ENCODE measurements at places on chromosomes 1 and 21.

DNA sequence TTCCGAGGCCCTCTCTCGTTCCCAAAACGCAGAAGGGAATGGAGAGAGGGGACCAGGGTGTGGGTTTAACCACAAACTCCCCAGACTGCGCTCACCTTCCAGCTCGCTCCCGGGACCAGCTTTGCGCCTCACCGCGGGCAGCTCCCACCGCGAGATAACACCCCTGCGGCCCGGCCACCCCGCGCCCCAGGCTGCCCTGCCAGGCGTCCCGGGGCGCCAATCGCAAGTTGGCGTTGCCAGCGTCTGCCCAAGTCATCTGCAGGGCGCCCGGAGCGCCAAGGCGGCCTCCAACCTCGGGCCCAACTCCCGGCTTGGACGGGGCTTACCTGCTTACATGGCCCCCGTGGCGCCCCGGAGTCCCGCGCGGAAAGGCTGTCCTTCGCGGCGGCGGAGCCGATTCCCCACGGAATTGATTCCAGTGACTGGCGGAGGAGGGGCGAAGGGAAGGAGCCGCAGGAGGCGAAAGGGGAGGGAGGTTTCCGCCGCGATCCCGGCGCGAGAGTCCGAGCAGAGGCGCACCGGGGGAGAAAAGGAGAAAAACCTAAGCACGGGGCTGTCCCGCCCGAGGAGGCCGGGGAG is 456 bp downstream of the PTPN14 start:
- no peak for DNase-seq

DNA sequence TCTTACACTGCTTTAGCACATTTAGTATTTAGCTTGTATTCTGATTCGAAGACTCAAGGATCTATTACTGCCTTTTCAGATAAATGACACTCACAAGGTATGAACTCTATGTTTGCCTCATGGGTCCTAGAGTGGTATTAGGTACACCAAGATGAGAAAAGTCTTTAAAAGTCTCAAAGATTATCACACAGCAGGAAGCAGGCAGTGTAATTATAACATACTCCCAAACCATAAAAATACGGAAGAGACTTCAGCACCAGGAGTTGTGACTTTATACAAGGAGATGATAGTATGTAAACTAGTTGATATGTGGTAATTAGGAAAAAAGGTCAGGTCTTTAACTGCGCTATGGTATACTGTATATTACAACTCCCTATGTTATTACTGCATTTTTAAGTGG is 11.2 kb upstream of the RCSD1 start:
- DNase-seq, result no peak

- no peak for DNase-seq
Observed at GRCh38 chr1:223425550-223425949, 32.3 kb downstream of the CCDC185 start.

DNA sequence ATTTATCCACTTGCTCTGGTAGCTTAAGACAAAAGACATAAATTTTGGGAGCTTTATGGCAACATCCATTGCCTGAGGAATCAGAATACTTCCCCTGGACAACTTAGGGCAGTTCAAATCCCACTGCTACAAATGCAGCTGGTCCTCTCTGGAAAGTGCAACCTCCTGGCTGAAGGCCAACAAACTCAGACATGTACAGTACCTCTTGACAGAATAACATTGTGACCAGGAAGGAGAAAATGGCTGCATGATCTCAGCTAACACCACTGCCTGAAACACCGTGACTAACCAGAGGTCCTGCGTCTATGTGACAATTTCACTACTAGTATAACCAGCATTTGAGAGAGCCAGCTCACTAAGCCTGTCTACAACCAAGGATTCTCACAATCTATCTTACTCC is 218.9 kb downstream of the CRB1 start:
- DNase-seq, result no peak

- DNase-seq, result no peak
Observed at GRCh38 chr1:225846331-225847310, 35.6 kb downstream of the TMEM63A start.

DNA sequence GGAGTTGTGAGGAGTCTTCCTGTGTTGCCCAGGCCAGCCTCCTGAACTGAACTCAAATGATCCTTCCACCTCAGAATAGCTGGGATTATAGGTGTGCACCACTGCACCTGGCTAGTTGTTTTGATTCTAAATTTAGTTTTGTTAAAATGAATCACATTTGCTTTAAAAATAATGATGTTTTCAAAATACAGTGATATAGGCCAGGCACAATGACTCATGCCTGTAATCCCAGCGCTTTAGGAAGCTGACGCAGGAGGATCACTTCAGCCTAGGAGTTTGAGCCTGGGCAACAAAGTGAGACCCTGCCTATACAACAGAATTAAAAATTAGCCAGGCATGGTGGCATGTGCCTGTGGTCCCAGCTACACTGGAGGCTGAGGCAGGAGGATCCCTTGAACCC is 24.3 kb downstream of the RTCA start:
- DNase-seq, result no peak

DNA sequence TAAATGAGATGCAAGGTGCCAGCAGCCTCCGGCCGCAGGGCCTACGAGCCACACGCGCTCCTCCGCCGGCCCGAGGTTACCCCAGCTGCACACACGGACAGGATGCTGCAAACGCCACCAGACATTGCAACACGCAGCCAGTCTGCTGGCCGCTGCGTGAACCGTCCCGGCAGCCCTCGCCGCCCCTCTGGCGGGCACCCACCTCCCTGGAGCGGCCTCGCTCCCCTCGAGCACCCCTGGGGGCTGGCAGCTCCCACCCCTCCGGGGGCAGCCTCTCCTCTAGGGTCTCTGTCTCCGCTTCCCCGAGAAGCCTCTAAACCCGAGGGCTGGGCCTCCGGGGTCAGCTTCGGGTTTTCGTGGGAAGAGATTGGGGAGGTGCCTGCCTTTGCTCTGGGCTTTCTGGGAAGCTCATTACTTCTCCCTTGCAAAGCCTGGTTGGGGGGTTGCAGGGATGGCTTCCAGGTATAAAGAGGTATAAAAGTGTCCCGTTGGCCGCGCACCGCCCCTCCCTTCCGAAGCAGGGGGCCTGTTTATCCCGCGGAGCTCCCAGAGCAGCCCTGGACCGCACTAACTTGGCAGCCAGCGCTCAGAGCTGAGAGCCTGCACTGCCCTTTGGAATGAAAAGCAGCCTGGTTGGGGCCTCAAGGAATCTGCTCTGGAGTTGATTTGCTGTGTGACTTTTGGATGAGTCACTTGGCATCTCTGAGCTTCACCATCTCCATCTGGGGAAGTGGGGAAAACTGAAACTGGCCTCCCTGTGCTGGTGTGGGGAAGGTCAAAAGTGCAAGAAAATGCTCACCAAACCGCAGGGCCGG is 21.8 kb downstream of the DHRS3 start:
- DNase-seq, result no peak

DNA sequence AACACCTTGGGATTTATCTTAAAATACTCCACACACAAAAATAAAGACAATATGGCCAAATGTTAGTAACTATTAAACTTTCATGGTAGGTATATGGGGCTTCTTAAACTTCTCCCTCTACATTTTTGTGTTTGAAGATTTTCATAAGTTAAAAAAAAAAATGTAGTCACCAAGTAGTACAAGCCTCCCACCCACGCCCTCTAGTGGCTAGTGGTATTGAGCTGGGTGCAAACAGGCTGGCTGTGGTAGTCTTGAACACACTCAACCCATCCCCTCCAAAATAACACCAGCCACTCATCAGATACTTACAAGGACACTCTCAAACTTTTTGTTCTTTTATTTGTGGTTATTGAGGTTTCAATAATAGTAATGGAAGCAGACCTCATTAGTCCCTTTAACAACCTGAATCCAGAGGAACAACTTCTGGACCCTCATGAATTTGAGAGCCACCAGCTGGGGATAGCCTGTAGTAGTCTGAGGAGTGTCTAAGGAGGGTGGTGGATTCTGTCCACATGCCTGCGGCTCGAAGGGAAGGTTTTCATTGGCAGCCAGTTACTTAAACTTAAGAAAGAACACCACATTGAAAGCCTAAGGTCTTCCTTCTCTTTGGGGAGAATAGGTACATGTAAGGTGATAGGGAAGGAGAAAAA is 15.6 kb downstream of the RD3 start:
- peak; percentile 86 for DNase-seq

DNA sequence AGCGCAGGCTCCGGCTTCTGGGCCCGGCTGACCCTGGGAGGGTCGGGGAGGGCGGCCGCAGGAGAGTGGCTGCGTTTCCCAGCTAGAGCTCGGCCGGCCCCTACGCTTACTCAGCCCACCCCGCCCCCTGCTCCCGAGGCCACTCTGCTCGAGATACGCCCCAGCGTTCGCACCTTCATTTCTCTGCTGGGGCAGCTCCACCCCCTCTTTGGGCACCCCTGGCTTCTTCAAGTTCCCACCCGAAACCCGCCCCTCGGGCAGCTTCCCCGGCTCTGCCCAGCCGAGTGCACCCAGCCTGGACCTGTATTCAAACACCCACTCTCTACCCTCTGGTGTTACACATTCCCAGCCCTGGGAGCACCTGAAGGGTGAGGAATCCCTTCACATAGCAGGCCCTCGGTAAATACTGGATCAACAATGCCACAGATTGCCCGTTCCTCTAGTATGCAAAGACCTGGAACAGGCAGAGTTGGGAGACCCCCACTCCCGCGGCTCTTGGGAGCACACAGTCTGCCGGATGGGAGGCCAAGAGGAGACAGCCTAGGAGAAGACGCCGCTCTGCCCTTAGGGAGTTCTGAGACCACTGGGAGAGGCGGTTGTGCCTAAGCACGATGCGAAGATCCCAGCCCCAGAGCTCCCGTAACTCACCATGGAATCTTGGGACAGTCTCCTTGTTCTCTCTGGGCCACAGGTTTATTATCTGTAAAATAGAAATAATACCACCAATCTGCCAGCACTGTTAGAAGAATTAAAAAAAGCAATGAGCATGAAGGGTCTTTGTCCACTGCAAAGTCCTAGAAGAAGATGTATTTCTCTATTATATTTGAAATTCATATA is 566 bp upstream of the PAQR7 start:
- DNase-seq, result no peak

- no peak for DNase-seq
Observed at GRCh38 chr1:16250524-16251251, 13.7 kb upstream of the CPLANE2 start.
